Central memory CD8-positive, alpha-beta T cell (primary cell): ENCODE measurements at places on chromosomes 13 and 19.

DNA sequence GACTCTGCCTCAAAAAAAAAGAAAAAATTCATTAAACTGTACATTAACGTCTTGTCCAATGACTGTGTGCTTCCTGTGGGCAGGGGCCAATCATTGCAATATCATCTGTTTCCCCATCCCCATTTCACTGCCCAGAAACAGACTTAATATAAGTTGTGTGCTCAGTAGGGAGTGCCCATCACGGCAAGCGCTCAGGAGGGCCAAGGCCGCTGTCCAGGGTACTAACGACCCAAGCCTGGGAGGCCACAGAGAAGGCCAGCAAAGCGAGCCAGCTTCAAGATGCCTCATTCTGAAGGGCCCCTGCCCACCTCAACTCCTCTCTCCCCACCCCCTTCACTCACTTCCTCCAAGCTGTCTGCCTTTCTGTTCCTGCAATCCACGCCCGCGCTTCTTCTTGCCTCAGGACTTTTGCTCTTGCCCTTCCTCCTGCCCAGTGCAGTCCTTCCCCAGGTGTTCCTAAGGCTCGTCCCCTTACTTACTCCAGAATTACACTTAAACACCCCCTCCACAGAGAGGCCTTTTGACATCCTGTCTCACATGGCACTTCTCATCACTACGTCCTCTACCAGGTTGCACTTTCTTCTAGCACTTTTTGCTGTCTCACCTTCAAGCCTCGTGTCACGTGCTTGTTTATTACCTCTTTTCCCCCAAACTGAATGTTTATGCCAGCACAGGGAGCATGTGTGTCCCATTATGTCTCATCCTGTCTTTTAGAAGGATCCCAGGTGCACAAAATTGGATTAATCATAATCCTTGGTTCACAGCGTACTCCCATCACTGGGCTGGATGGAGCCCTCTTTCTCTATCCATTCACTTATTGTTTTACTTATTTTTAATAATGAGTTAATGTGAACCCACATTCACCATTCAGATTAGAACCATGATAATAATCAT, 11.3 kb upstream of the POU2F2 start:
- peaks cover 30% of the 10 kb centered on the region for H3K4me1 ChIP-seq
- no peak overlapping the region for H3K27ac ChIP-seq
- no peak overlapping the region for H3K4me3 ChIP-seq
- no peak for DNase-seq
- peaks cover 2% of the 10 kb centered on the region for H3K36me3 ChIP-seq
- no peaks in the 10 kb centered on the region for H3K27me3 ChIP-seq

GRCh38 chr19:48397263-48398101, 4.0 kb downstream of the GRIN2D start:
- H3K27ac ChIP-seq, result peak overlapping the region; percentile 88
- peaks cover 62% of the 10 kb centered on the region for H3K4me1 ChIP-seq
- DNase-seq, result no peak
- peaks cover 14% of the 10 kb centered on the region for H3K36me3 ChIP-seq
- H3K4me3 ChIP-seq, result peak overlapping the region; percentile 87
- H3K27me3 ChIP-seq, result peaks cover 41% of the 10 kb centered on the region

- H3K4me3 ChIP-seq, result no peak overlapping the region
- no peak overlapping the region for H3K27ac ChIP-seq
Measured at GRCh38 chr13:64962404-64962803, 2267.7 kb downstream of the PCDH9 start.

- H3K4me1 ChIP-seq, result peaks cover 72% of the 10 kb centered on the region
- peaks cover 7% of the 10 kb centered on the region for H3K36me3 ChIP-seq
- H3K27ac ChIP-seq, result peak overlapping the region; percentile 8
- no peak for DNase-seq
Measured at GRCh38 chr13:40652588-40652940, 13.9 kb downstream of the FOXO1 start.

DNA sequence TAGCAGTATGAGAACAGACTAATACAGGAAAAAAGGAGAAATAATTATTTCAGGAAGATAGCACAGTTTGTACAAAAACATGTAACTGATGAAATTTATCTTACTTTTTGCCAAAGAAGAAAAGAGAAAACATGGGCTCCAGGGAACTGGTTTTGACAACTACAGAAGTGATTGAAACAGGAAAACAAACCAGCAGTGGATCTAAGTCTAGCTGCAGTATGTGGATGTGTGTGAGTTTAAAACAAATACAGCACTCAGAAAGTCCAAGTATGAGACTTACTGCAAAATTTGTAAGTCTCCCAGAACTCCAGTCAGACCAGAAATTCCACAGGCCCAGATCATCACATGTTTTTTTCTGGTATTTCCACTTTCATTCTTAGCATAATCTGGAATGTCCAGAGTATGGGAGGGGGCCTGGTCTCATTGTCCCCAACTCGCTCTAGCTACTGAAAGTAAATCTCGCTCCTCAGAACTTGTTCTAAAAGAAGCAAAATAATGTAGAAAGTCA, 259.5 kb downstream of the NHLRC3 start:
- H3K36me3 ChIP-seq, result no peaks in the 10 kb centered on the region
- no peaks in the 10 kb centered on the region for H3K4me1 ChIP-seq
- no peak overlapping the region for H3K4me3 ChIP-seq
- no peaks in the 10 kb centered on the region for H3K27me3 ChIP-seq
- DNase-seq, result no peak

GRCh38 chr13:70088926-70089325, 18.7 kb upstream of the ATXN8OS start:
- no peaks in the 10 kb centered on the region for H3K36me3 ChIP-seq
- H3K27me3 ChIP-seq, result no peaks in the 10 kb centered on the region
- DNase-seq, result no peak
- H3K4me1 ChIP-seq, result no peaks in the 10 kb centered on the region
- H3K4me3 ChIP-seq, result no peak overlapping the region

DNA sequence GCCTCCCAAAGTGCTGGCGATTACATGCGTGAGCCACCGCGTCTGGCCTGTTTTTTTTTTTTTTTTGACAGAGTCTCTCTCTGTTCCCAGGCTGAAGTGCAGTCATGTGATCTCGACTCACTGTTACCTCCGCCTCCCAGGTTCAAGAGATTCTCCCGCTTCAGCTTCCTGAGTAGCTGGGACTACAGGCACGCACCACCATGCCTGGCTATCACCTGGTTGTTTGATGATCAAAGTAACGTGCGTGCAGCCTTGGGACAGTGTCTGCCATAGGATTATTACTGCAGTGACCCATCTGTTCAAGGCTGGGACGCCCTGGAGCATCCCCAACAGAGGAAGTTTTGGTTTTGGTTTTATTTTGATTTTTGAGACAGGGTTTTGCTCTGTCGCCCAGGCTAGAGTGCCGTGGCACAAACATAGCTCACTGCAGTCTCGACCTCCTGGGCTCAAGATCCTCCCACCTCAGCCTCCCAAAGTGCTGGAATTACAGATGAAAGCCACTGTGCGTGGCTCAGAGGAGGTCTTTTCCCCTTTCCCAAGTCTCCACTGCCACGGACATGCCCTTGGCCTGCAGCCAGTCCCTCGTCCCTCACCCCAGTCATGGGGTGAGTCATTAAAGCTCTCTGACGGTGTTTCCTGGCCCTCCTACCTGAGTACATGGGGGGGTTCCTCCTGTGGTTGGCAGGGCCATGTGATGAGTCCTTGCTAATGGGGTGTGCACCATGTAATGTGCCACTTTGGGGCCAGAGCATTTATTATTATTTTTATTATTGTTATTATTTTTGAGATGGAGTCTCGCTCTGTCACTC, 65.6 kb downstream of the IER2 start:
- H3K36me3 ChIP-seq, result no peaks in the 10 kb centered on the region
- no peaks in the 10 kb centered on the region for H3K27me3 ChIP-seq
- peak overlapping the region; percentile 71 for H3K4me3 ChIP-seq
- H3K27ac ChIP-seq, result peak overlapping the region; percentile 92
- DNase-seq, result no peak
- peaks cover 19% of the 10 kb centered on the region for H3K4me1 ChIP-seq
